CD4-positive, alpha-beta memory T cell (primary cell): ENCODE measurements at places on chromosomes 4 and X. TPM values are rescaled to one million over a fixed set of nuclear protein-coding genes. Genes with fewer than 3 reads are reported as not detected.

The SPARCL1 gene
- total RNA-seq, result not detected

The SMIM43 gene
- total RNA-seq, result not detected

GRCh38 chr4:108113229-108113628 lies 55.5 kb downstream of the LEF1 start:
- peak; percentile 67 for DNase-seq

GRCh38 chrX:153307276-153308178 lies 14.0 kb downstream of the PNMA6F start:
- no peak for DNase-seq

The AWAT2 gene
- total RNA-seq, result not detected

- no peak for DNase-seq
These were observed 243.1 kb downstream of the ANK2 start for GRCh38 chr4:113292371-113293042.

- no peak for DNase-seq
These were observed 1.6 kb upstream of the GSX2 start for GRCh38 chr4:54098375-54098774.

The CCDC160 gene
- not detected for total RNA-seq

DNA sequence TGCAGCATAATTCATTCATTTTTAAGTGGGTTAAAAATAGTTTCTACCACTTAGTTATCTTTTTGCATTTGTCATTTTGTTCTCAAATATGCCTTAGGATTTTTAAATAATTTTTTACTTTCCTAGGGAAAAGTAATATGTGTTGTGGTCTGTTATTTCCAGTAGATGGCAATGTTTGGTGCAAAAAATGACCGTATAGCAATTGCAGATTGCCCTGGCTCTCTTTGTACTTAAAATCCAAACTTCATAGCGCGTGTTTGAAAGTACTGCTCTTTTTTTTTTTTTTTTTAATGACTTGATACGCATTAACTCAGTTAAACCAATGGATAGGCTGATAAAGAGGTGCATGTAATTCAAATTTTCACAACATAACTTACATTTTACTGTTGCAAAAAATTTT lies 74.4 kb upstream of the RBMX start:
- DNase-seq, result peak; percentile 17

DNA sequence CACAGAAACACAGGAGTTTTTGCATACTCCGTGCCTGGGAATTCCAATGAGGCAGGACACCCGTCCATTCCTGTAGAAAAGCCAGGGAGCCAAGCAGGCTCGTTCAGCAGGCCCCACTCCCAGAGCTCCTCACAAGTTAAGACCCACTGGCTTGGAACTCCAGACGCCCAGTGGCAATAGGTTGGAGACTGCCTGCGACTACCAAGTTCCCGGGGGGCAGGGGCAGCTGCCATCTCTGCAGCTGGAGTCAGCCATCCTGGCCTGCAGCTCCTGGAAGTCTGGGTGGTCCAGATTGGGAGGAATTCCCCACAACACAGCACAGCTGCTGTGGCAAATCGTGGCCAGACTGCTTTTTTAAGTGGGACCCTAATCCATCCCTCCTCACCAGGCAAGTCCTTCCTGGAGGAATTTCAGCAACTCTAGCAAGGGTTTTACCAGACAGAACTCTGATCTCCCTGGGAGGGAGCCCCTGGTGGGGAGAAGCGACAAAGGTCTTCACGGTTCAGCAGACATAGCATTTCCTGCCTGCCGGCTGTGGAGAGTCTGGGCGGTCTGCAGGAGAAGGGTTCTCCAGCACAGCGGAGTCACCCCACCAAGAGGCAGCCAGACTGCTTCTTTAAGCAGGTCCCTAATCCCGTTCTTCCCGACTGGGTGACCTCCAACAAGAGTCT lies 231.9 kb downstream of the STPG2 start:
- no peak for DNase-seq

The SPACA5B gene
- total RNA-seq, result not detected

DNA sequence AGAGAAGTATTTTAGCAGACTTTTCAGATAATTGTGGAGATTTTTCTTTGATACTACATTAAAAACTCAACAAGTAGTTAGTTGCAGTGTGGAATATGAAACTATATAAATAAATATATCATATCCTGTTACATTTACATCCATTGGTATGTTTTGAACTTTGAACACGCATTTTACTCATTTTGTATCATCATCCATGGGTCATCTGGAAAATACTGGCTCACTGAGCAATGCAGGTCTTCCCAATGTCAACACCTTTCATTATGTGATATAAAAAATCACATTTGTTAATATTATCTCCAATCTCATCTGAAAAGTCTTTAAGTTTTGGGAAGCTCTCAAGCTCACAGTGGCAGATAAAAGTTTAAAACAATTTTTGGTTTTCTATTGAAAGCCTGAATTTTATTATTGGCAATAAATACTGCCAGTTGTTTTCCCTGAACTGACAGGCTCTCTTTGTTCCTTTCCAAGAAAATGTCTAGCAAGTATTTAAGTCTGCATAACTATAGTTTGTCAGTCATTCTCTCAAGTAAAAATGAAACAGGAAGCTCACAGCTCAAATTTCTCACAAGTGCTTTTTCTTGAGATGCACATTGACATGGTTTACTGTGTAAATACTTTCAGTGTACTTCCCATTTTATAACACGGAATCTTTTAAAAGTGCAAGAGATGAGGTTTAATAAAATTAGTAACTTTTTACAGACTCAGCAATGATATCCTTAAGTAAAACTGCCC lies 183.5 kb upstream of the GPC4 start:
- DNase-seq, result no peak

- DNase-seq, result no peak
These were observed 8.3 kb upstream of the CPE start for GRCh38 chr4:165370530-165370929.

DNA sequence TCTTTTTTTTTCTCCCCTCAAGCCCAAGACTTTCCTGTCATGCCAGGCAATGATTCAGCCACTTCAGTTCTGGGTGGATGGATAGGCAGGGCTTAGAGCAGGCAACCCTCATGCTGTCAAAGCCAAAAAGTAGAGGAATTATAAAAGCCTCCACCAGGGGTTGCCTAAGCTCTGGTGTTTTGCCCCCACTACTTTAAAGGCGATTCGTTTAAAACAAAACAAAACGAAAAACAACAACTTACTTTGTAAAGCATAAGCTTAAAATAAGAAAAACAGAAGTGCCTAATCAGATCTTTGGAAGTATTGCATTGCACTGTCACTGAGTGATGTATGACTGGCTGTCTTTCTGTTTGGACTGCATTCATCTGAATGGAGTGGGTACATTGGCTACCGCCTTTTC lies 5.3 kb upstream of the IDS start:
- DNase-seq, result no peak
